ENCODE measurements at places on chromosomes 7 and 10.

- DNase-seq: no peak
Measured at GRCh38 chr7:101527844-101528667, 101.0 kb downstream of the MYL10 start.

DNA sequence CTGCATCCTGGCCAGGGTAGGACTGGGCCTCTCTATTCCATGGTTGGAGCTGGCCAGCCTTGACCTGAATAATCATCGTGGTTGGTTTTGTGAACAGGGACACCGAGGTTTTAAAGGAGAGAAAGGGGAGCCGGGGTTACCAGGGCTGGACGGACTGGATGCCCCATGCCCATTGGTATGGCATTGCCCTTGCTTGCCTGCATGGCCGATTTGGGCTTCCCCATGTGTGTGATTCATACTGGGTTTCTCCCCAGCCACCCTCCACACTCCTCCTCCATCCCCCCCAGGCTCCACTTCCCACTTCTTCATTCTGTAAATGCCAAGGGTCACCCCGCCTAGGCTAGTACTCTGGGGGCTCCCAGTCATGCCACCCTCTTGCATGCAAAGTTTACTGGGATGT lies 98.8 kb upstream of the MACROH2A2 start:
- DNase-seq: no peak

- no peak for DNase-seq
Measured at GRCh38 chr7:49635800-49636199, 137.6 kb upstream of the VWC2 start.

DNA sequence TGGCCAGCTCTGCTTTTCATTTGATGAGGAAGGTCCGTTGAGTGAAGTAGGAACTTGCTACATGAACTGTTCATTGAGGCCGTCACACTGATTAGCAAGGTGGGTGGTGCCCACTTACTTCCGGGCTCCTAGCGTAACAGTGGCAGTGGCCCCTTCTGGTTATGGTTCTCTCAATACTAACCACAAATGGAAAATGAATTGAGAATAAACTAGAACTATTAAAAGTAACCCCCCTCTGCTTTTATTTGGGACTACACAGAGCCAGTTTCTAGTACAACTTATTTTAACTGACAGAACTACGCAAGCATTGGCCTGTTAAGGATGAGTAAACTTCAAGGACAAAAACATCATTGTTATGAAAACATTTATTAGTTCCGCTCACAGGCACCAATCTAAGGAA lies 519.1 kb downstream of the INHBA start:
- no peak for DNase-seq

Data from tibial artery (tissue), 4 donors.